ENCODE measurements at places on chromosomes 1 and 21.

- DNase-seq: peak; percentile 22
These were observed 40.7 kb upstream of the SCMH1 start for GRCh38 chr1:41282679-41283317.

DNA sequence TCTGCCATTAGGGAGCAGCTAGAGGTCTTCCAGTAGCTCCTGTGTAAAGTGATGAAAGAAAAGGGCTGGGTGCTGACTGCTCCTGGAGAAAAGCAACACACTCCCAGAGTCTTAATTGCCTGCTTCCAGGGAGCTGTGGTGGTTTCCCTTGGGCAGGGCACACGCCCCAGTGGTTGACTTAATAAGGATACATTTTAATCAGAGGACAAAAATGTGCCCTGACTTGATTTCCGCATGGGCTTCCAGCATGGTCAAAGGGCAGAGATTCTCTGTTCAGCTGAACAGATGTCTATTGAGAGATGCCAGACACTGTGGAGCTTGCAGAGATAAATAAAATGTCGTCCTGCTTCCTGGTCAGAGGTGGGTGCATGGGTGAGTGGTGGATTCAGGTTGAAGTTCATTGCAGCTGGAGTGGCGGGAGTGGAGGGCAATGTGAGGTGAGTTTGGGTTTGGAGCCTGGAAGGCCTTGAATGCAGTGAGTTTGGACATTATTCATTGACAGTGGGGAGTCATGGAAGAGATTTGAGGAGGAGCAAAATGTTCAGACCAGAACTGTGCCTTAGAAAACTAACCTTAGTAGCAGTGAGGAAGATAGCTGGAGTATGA lies 16.0 kb downstream of the QSOX1 start:
- DNase-seq: no peak

DNA sequence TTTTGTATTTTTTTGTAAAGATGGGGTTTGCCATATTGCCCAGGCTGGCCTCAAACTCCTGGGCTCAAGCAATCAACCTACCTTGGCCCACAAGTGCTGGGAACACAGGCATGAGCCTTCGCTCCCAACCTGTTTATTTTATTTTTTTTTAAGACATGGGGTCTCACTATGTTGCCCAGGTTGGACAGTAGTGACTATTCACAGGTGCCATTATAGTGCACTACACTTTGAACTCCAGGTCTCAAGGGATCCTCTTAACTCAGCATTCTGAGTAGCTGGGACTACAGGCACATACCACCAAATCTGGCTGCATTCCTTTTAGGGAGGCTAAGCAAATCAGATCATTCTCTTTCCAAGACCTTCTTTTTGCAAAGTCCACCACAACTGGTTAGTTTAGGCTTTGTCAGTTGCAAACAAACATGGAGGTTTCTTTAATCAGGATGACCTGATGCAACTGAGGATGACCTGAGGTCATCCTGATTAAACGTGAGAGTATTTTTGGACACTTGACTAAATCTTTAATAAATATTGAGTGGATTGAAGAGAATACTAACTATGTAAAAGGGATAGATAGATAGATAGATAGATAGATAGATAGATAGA lies 30.0 kb upstream of the RALGPS2 start:
- DNase-seq: peak; percentile 21

- DNase-seq: no peak
These were observed 6.9 kb upstream of the PTGFRN start for GRCh38 chr1:116902723-116903383.

- DNase-seq: no peak
These were observed 4.7 kb downstream of the CHI3L1 start for GRCh38 chr1:203181586-203182386.

- DNase-seq: no peak
These were observed 3.1 kb downstream of the ACKR1 start for GRCh38 chr1:159207774-159208173.

GRCh38 chr1:95084317-95085176 lies 11.8 kb upstream of the ALG14 start:
- peak; percentile 85 for DNase-seq

DNA sequence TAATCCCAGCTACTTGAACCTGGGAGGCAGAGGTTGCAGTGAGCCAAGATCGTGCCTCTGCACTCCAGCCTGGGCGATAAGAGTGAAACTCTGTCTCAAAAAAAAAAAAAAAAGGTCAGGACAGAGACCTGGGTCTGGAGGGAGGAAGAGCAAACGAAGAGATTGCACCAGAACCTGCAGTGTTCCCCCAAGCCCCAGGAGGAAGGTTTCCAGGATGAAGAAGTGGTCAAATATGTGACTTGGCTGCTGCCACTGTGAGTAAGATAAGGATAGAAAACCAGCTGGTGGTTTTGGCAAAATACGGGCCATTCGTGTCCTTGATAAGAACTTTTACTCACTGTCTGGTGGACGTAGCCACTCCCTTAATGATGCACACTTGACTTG lies 42.2 kb downstream of the CLDN14 start:
- peak; percentile 98 for DNase-seq

DNA sequence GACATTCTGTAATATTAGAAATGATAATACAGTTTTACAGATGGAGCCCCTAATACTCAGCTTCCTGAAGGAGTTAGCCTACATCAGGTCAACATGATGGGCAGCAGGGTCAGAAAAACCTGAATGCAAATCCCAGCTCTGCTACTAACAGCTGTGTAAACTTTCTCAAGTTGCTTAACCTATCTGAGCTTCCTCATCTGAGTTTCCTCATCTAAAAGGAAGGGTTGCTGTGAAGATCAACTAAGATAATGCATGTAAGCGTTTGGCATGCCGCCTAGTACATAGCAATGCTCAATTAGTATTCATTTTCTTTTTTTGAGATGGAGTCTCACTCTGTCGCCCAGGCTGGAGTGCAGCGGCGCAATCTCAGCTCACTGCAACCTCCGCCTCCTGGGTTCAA lies 18.4 kb upstream of the DESI2 start:
- no peak for DNase-seq

DNA sequence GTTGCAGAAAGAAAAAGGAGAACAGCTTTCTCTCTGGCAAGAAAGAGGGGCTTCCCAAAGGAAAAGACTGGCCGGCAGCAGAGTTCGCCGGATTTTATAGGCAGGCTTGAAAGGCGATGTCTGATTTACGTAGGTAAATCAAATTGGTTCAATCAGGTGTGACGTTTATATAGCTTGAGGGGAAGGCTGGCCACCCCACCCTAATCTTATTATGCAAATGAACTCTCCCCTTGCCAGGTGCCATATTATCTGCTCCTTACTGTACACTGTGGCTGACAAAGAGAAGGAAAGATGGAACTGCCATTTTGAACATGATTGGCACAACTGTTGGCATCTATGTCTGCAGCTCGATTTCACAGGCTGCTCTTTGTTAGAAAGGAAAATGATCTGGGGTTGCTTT lies 16.8 kb upstream of the INTS3 start:
- no peak for DNase-seq

DNA sequence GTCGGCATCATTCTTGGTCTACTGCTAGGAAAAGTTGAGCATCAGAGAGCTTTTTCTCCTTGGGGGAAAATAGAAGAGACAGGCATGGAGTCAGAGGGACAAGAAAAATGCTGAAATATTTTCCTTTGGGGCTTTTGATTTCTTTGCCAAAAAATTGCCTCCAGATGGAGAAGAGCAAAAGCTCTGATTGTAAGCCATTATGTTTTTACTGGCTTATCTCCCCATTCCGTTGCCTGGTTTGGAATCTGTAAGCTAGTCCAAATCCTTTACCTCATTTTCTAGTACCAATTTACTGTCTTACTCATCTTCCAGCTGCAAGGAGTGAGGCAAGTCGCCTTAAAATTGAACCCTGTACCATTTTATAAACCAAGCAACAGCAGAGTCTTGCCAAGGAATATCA lies 23.3 kb upstream of the NBL1 start:
- no peak for DNase-seq

- no peak for DNase-seq
These were observed 210.3 kb downstream of the KAZN start for GRCh38 chr1:14808768-14809167.

DNA sequence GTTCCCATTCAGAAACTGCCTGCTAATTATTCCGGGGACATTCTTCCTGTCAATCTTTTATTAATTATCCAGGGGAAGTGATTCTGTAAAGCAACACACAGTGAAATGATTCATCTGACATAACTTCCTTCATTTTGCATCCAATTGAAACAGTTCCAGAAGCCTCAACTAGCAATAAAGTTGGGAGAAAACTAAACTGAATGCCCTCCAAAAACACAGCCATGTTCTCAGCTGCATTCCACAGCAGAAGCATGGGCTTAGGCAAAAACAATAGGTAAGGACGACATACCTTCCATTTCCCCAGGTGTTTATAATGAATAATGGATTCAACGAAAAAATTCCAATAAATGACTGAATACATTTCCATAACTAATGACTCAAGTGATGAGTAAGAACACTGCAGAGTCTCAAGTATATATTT lies 36.9 kb upstream of the TARBP1 start:
- DNase-seq: no peak

DNA sequence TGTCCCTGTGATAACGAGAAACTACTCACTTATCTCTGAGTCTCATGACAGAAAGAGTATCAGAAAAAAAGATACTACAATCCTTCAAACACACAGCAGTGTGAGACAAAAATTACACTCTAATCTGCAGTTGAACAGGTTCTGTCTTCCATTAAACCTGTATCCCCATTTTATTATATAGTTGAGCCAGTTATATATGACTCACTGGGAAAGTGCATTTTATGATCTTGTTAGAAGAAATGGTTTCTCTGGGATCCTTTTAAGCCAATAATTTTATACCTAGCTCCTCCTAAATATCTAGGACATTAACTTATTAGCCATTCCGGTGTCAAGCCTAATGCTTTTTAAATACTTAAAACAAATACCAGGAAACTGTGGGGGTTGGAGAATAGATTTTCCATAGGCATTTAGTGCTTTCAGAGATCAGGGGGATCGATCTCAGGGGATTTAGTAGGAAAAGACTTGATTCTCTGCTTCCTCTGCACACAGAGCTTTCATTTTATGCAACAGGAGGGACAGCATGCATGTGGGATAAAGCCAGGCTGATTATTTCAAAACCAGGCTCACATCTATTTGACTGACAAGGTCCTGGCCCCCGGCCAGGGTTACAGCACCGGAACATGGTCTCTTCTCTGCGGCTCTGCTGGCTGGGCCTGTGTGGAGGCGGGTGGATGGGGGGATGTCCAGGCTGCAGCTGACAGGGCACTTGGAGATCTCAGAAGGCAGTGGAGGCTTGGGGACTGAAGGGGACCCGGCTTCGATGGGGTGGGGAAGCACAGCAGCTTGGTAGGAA lies 310.6 kb downstream of the DISC1 start:
- DNase-seq: peak; percentile 47

- DNase-seq: no peak
These were observed 57.6 kb upstream of the CRB1 start for GRCh38 chr1:197210426-197210825.

- no peak for DNase-seq
These were observed 49.5 kb downstream of the MORN1 start for GRCh38 chr1:2341706-2342383.

GRCh38 chr1:227891223-227891954 lies 56.3 kb downstream of the WNT9A start:
- no peak for DNase-seq

- peak; percentile 66 for DNase-seq
These were observed 58.7 kb upstream of the RGS1 start for GRCh38 chr1:192516776-192517297.

DNA sequence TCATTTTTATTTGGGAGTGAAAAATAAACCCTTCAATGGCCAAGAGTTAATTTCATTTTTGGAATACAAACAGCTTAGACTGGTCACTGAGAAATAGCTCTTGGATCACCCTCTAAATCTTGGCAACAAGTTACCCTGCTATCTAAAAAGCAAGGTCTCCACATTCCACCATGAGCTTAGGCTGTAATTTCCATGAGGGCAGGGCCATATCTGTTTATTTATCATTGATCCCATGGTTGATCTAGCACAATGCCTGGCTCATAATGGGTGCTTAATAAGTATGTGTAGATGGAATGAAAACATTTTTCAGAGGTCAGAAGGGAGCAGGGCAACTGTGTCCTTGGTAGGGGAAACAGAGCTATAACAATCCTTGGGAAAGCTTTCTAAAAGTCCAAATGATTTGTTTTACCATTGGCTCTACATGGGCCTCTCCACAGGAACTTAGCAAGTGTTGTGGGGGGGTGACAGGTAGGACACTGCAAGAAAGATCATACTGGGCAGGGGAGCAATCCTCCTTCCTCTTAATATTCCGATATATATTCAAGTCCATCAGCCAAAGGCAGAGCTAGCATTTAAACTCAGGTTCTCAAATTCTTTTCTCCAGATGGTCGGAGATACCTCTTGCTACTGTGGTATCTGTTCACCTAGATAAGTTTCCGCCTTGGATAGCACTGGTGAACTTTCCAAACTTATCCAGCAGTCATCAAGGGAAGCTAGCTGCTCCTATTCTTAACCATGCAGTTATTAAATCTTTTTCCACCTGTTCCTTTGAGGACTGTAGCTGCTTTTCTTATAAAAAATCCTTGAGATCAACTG lies 53.1 kb upstream of the PTCH2 start:
- DNase-seq: no peak

DNA sequence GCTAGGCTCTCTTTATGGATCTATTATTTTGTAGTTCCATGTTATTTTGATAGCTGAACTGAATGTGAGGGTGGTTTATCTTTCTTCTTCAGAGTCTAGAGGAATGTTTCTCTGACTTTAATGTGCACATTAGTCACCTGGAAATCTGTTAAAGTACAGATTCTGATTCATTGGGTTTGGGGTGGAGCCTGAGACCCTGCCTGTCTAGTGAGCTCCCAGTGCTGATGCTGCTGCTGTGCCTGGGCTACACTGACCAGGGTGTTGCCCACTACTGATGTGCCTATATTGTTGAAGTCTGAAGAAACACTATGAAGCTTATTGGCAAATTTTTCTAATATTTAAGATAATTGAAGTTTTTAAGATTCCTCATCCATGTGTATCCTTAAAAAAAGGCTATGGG lies 35.9 kb downstream of the CD46 start:
- DNase-seq: no peak

DNA sequence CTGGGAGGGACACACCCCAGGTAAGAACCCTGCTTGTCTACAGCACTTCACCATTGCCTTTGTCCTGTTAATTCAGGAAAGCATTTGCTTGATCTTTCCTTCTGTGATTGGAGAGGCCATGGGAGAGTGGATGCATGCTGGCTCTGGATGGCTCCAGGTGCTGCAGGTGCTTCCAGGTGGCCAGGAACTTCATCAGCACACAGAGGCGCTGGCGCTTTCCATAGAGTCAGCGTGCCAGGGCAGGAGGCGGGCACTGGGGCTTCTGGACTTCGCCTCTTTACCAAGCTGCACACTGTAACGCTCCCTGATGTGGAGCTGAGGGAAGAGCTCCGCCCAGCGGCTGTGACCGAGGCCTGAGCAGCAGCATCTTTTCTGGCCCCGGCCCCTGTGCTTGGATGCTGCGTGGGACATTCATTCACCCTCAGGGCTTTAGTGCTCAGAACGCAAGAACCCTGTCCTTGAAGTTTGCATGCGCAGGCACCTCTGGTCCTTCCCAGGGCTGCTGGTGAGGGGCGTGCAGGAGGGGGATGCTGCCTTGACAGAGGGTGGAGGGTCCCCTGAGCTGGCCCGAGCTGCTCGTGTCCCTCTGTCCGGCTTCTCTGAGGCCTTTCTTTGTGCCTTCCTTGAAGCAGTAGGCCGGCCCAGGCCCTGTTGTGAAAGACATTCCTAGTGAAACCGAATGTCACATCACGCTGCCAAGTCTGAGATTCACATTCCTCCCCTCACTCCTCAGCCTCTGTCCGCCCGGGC lies 1.6 kb upstream of the MX2 start:
- DNase-seq: no peak
